ENCODE measurements at places on chromosomes 3 and 15.

- no peak for DNase-seq
These were observed 55.0 kb downstream of the UBE2E2 start for GRCh38 chr3:23258110-23258509.

DNA sequence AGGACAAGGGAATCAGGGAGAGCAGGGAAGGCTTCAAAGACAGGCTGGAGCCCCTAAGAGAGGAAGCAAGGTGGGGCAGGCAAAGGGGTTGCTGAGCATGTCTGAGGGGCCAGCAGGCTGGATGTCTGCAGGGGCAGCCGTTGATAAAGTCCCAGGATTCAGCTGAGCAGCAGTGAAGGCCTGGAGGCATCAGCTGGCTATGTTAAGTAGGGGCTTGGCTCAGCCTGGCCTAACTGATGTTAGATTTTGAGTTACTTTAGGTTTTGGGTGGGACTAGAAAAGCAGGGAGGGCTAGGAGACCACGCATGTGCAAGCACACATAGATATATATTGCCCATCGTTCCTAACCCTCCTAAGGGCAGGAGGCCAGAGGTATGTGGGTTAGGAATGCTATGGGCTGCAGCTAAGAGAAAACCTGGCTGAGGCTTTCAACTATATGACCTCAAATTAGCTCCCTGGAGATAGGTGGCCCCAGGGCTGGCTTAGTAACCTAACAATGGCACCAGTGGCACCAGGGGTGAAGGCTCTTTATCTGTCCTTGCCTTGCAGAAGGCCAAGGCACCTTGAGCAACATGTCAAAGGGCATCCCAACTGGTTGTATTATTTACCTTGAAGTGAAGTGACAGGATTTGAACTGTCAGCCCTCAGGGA, 331.5 kb upstream of the CTDSPL start:
- no peak for DNase-seq

DNA sequence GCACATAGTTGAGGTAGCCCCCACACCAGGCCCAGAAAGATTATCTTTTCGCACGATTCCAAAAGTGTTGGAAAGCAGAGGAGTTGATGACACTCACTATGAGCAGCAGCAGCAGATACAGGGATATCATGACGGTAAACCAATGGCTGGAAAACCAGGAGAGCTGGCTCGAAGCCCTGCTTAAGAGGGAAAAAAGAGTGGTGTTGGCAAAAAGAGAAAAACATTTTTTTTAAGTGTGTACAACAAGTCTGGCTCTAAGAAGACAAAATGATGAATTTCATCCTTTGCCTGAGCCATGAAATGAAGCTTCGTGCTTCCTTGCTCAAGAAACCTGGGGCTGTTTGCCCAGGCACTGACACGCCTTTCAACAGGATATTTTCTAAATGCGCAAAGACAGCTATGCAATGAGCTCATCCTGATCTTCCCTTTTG, 27.3 kb downstream of the PARP16 start:
- DNase-seq: no peak

DNA sequence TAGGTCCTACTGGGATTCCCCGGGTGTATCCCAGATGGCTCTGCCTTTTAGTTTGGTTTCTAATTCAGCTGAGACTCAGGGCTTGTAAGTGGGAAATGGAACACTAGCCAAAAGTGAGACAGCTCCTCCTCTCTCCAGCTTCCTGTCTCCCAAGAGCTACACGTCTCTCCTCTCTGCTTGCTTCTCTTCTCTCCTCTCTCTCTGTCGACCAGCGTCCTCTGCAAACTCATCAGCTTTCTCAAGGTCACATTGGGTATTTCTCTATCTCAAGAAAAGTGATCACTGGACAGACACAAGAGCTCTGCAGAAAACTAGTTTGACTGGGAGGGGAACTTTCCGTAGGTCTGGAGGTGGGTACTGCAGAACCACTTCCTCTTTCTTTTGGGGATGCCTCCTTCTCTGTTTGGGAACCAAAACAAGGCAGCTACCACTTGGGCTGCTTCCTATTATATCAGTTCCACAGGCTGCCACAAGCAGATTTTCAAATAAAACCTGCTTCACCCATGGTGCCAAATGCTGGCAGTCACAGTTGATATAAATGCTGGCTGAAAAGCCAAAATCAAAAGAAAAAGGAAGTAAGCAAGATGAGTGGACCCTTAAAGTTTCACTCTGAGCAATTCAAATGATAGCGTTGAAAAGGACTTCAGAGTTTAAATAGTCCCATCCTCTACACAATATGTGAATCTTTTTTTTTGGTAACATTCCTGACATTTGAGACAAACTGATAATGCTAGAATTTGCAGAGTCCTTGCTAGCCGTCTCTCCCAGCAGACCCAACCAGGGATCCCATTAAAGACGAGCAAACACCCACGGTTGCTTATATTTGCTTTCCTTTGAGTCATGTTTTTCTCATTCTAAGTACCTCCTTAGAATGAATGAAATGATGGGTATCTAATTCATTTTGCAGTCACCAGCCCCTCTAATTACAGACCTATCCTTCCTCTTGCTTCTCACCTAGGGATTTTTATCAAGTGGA, 7.2 kb upstream of the DYNC1LI1 start:
- no peak for DNase-seq

DNA sequence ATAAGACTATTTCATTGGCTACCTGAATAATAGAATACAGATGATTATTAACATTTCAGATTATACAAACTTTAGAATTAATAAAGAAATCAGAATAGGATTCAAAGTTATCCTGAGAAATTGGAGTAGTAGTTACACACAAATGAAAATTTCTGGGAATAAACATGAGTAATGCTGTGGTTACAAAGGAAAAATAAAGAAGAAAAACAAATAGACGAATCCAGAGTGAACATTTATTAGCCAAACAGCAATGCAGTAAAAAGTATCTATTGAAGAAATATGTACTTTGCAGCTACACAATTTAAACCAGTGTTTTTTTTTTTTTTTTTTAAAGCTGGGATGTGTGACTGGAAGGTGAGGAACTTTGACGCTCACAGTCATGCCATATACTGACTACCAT, 1159.2 kb downstream of the TUSC7 start:
- DNase-seq: no peak

- DNase-seq: no peak
These were observed 154.2 kb upstream of the TNIK start for GRCh38 chr3:171614318-171614921.

- no peak for DNase-seq
These were observed 40.3 kb downstream of the BBX start for GRCh38 chr3:107562969-107563529.

GRCh38 chr15:92294759-92295158, 98.9 kb upstream of the ST8SIA2 start:
- no peak for DNase-seq
